ENCODE measurements at places on chromosomes 6 and 20.

DNA sequence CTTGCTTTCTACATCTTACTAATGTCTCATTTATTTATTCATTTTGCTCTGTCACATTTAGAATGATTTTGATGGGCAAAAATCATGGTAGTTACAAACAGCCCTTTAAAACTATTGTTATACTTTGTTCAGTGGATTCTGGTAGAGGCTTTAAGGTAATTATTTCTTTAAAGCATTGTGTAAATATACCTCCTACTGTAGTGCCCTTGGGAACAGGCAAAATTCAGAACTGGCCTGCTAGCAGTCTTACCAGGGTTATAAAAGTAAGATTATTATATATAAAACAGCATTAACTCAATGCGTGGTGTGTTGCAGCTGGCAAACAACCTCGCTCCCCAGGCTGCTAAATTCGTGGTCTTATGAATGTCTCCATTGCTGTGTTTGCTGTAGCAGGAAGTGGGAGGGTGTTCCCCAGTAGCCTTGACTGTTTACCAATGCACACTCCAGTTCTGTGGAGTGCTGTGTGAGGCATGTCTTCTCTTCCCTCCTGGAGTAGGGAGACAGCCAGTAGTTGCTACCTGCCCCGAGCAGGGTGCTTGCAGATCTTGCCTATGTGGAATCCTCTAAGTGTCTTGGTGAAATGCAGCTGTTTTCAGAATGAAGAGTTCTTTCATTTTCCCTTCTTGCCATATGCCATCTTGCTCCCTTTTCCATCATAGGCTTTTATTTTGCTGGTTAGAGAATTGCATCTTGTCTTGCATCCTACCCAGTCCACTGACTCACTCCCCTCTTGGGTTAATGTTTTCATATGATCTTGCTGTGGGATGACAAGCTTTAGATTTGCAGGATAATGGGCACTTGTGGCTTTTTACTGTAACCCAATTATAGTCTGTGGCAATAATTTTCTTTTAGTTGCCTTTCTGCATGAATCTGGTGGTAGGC lies 45.3 kb downstream of the IGF2R start:
- no peak for DNase-seq

- no peak for DNase-seq
Observed at GRCh38 chr20:41167118-41167470, 29.8 kb downstream of the PLCG1 start.

GRCh38 chr6:89254569-89254968 lies 37.4 kb upstream of the GABRR1 start:
- no peak for DNase-seq

DNA sequence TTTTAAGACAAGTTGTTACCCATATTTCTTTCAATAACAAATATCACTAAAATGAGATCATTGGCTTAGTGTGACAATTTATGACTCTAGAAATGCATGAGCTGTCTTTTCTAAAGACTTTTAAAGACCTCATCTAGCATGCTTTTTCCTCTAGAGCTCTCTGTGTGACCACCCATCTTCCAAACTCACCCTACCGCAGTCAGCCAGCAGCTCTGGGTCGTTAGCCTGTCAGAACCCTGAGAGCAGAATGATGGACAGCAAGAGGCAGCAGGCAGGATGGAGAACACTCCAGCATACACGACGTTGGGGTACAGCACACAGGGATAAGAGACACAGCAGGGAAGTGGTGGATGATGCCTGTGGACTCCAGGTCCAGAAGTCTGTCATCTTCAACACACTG lies 45.1 kb upstream of the TBX18 start:
- no peak for DNase-seq

GRCh38 chr20:46203510-46203837 lies 85.4 kb downstream of the CD40 start:
- no peak for DNase-seq

All from GM12892 (cell line).